Psoas muscle (tissue), 8 donors: ENCODE measurements at places on chromosomes 11 and 22.

GRCh38 chr11:37857726-37858125, 1259.7 kb upstream of the RAG2 start:
- no peak for DNase-seq

GRCh38 chr22:22406445-22407027, 102.0 kb downstream of the ZNF280B start:
- DNase-seq: no peak

DNA sequence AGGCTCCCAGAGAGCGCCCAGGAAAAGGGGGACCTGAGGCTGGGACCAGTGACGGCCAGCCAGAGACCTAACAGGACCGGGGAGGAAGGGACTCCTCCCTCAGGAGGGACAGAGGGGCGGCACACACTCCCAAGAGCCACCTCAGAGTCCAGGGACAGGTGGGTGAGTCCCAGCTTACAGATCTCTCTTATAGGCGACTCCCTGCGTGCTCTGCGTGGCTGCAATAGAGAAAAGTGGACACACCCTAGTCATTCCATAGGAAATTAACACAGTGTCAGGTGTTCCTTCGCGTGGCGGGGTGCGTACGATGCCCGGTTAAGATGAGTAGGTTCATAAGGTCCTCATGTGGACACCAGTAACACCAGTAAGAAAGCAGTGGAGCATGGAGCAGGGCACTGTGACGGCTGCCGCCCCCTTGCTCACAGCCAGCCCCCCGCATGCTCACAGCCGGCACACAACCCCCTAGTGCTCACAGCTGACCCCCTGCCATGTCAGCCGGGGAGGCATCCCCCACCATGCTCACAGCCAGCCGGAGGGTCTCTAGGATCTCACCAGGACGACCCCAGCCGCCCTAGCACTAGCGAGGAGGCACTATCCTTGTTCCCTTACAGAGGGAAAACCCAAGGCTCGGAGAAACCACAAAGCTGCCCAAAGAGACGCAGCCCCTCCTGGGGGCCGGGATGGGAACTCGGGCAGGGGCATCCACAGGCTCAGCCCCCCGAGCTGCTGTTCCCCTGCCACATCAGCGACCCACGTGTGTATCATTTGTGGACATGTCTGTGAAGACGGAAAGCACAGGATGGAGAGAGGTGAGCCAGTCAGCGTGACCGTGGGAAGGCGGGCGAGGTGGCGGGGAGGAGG, 426.8 kb downstream of the TBC1D22A start:
- DNase-seq: no peak

GRCh38 chr22:25828422-25828821, 86.4 kb downstream of the MYO18B start:
- DNase-seq: no peak

- DNase-seq: no peak
Measured at GRCh38 chr11:65207918-65208784, 26.4 kb downstream of the CAPN1 start.

DNA sequence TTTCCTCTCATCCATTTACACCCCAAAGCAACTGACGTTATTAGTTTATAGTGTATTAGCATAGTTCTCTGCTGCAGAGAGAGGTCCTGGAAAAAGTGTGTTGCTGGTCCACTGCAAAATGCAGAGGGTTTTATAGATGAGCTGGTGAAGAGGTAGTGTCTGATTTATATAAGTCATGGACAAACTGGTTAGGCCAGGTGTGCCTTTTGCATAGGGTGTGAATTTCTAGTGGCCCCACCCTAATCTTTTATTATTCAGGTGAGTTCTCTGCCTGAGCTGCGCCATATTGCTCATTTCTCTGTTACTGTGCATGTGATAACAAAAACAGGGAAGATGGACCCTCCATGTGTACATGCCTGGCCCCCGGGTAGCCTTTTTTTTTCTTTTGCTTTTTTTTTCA, 43.1 kb upstream of the TRIM77 start:
- DNase-seq: no peak

DNA sequence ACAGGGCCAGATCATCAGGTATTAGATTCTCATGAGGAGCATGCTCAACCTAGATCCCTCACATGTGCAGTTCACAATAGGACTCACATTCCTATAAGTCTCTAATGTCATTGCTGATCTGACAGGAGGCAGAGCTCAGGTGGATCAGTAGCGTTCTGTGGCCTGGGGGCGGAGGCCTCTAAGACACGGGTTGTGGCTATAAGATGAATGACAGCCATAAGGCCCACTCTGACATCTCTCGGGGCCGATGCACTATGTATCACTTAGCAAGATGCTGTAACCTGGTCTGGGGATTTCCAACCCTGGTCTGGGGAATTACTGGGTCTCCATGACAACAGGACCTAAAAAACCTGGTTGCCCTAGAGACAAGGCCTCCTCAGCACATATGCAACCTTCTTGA, 932.7 kb downstream of the TBC1D22A start:
- no peak for DNase-seq

DNA sequence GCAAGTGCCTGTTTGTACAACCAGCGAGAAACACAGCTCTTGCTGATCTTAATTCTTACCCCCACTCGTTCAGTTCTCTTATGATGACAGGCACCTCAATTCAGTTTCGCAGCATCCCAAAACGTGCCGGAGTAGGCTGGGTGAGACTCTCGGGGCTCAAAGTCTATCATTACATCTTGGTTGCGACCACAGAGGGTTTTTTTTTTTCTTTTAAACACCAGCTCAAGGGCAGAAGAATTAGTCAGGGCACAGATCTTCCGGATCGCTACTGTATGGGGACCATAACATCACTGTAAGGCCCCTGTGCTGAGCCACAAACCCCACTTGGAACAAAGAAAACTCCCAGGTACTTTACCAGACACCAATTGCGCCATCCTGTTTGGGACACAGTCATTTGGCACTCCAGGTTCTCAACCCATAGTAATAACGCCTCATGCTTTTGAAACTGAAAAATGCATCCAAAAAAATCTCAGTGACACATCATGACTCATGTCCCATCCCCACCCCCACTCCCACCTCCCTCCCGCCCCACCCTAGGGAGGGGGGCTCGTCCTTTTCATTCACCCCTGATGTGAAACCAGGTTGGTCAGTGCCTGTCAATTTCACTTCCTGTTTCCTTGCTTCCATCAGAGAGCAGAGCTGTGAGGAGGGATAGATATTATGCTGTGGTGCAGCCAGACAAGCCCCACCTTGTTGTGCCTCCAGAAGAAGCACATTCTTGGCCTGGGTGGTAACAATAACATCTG, 41.0 kb upstream of the CD5 start:
- DNase-seq: no peak

DNA sequence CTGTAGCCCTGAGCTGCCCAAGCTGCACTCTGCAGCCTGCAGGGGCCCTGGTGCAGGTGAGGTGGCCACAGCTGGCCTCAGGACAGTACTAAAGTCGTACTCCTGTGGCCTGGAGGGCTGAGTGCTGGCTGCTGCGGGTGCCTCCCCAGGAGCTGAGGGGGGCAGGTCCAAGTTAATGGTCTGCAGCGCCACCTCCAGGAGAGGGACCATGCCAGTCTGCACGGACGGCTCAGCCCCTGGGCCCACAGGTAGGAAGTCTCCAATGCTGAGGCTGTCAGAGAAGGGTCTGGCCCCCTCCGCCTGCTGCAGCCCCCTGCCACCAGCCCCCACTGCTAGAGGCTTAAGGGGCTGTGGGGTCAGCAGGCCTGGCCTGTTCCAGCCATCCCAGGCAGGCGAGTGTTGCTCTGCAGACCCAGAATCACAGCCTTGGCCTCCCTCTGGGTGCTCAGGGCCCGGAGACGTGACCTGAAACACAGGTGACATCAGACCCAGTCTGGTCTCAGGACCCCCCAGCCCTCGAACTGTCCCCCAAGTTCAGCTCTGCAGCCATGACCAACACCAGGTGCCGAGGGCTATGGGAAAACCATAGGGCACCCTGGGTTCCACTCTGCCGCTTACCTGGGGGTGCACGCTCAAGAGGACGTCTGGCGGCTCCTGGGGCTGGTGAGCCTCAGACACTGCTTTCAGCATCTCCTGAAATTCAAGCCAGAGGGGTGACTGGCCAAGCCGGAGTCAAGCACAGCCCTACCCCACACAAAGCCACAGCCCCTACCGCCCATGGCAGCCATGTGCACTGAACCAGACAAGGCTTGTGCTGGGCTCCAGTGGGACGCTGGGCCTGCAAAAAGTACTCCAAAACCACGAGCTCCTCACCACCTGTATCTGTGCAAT, 20.8 kb downstream of the SELENOO start:
- DNase-seq: no peak

GRCh38 chr11:93250326-93250725, 52.5 kb upstream of the SLC36A4 start:
- DNase-seq: no peak

DNA sequence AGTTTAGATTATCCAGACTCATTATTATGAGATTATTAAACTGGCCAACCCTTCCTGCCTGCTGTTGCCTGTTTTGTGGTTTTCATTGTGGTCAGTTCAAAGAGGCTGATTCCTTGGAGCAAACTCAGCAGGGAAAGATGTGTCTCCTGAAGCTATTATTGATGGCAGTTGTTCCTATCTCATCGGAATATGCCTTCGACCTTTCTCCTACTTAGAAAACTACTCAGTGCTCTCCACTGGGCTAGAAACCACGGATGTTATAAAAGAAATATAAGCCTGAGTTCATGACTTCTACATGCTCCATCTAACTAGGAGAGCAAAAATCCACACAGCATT, 80.2 kb upstream of the NAV2 start:
- DNase-seq: no peak

GRCh38 chr11:8477151-8477550, 116.9 kb downstream of the STK33 start:
- DNase-seq: no peak

DNA sequence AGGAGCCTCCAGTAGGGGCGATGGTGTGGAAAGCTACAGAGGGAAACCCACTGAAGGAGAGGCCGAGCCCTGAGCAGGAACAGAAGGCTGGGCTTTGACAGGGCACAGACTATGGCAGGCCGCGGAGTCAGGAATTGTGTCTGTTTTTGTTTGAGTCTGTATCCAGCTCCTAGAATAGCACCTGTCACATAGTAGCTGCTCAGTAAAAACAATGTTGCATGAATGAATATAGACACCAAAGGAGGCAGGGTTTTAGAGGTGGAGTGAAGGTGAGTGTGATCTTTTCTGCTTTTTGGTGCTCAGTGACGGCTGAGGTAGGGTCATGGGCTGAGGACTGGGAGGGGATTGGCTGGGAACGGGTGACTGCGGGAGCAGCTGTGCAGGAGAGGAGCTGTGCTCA, 18.5 kb upstream of the APOBEC3A start:
- no peak for DNase-seq

DNA sequence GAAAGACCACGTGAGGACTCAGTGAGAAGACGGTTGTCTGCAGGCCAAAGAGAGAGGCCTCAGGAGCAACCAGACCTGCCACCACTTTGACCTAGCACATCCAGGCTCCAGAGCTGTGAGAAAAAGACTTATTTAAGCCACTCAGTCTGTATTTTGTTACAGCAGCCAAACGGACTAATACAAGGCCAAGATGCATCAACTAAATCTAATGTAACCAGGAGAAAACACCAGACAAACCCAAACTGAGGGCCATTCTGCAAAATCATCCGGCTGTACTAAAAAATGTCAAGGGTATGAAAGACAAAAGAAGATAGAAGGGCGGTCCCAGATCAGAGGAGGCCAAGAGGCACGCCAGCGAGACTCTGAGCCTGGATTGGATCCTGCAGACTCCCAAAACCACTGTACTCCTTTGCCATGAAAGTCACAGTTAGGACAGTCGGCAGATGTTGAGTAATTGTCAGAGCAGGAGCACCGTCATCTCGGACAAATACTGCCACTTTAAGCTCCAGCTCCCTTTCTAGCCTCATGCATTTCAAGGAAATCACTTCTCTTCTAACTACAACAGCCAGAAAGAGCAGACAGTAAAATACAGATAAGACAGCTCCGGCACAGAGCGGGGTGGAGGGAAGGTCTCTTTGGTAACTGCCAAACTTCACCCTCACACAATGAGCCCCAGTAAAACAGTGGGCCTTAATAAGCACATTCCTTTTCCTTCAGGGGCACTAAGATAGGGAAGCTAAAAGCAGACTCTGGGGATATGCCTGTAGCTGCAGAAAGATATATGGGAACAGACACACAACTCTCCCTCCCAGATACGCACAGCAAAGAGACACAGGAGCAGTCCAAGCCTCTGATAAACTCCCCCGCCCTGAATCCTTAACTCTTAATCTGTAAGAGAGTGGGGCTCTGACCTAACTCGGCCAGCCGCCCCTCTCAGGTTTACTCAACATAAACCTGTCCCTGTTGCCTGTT, 3.5 kb upstream of the ZP1 start:
- DNase-seq: peak; percentile 19

GRCh38 chr11:58866788-58867187, 22.3 kb upstream of the GLYATL2 start:
- DNase-seq: no peak

GRCh38 chr22:49394116-49394785, 433.4 kb downstream of the BRD1 start:
- no peak for DNase-seq

- no peak for DNase-seq
Measured at GRCh38 chr11:73931039-73931645, 19.7 kb upstream of the DNAJB13 start.

DNA sequence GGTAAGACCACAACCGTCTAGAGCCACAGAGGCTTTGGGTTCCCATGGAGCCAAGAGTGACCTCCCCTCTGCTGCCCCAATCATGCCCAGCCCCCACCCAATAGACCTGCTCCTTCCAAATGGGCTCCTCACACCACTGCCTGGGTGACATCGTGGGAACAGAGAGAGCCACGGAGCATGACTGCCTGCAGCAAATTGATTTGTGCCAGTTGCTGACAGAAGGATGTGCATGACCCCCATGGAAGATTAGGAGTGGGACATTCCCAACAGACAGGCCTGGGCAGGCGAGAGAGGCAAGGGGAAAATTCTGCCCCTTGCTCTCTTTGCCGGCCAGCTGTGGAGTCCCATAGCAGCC, 88.5 kb downstream of the TENM4 start:
- DNase-seq: no peak

DNA sequence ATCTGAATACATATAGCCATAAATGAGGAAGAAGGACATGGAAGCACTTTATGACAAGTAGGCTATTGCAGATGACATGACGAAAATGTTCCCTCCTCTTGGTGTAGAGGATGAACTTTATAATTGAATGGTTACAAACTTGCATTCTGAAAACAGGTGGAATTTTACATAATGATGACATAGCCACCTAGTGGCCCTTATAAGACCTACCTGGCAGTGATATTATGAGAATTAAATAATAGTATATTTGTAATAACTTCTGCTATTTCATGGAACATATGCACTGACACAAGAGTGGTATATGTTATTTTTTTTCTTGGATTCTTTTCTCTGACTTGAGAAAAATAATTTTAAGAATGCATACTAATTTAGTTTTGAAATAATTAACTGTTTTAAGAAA, 22.9 kb downstream of the TRIM22 start:
- DNase-seq: no peak

- DNase-seq: no peak
Measured at GRCh38 chr11:132122735-132123134, 752.3 kb downstream of the NTM start.
